Heart right ventricle (tissue), 16 donors: ENCODE measurements at places on chromosomes 5 and 9. TPM values are rescaled to one million over a fixed set of nuclear protein-coding genes. Genes with fewer than 3 reads are reported as not detected.

GRCh38 chr9:96486386-96487028 is 36.5 kb downstream of the HABP4 start:
- DNase-seq = peak; percentile 68
- no peaks in the 10 kb centered on the region for H3K36me3 ChIP-seq
- H3K27ac ChIP-seq = peak overlapping the region; percentile 83
- no peaks in the 10 kb centered on the region for H3K27me3 ChIP-seq
- H3K4me3 ChIP-seq = no peak overlapping the region

- no peak overlapping the region for H3K4me3 ChIP-seq
- no peak overlapping the region for H3K27ac ChIP-seq
- DNase-seq = no peak
- no peaks in the 10 kb centered on the region for H3K36me3 ChIP-seq
Measured at GRCh38 chr5:38888041-38888440, 42.2 kb downstream of the OSMR start.

GRCh38 chr5:34674187-34674586 is 18.1 kb downstream of the RAI14 start:
- peak overlapping the region; percentile 73 for H3K27ac ChIP-seq
- no peak overlapping the region for H3K4me3 ChIP-seq
- DNase-seq = no peak
- H3K36me3 ChIP-seq = no peaks in the 10 kb centered on the region

GRCh38 chr5:180202939-180203573 is 6.0 kb downstream of the RASGEF1C start:
- DNase-seq = no peak
- no peak overlapping the region for H3K4me3 ChIP-seq
- peaks cover 2% of the 10 kb centered on the region for H3K4me1 ChIP-seq
- no peak overlapping the region for H3K27ac ChIP-seq

Gene ZBED3
- total RNA-seq = 8.9 TPM

Gene OR13D1
- not detected for total RNA-seq

Gene IL3
- total RNA-seq = not detected
